ENCODE measurements at places on chromosomes 16 and 17.

DNA sequence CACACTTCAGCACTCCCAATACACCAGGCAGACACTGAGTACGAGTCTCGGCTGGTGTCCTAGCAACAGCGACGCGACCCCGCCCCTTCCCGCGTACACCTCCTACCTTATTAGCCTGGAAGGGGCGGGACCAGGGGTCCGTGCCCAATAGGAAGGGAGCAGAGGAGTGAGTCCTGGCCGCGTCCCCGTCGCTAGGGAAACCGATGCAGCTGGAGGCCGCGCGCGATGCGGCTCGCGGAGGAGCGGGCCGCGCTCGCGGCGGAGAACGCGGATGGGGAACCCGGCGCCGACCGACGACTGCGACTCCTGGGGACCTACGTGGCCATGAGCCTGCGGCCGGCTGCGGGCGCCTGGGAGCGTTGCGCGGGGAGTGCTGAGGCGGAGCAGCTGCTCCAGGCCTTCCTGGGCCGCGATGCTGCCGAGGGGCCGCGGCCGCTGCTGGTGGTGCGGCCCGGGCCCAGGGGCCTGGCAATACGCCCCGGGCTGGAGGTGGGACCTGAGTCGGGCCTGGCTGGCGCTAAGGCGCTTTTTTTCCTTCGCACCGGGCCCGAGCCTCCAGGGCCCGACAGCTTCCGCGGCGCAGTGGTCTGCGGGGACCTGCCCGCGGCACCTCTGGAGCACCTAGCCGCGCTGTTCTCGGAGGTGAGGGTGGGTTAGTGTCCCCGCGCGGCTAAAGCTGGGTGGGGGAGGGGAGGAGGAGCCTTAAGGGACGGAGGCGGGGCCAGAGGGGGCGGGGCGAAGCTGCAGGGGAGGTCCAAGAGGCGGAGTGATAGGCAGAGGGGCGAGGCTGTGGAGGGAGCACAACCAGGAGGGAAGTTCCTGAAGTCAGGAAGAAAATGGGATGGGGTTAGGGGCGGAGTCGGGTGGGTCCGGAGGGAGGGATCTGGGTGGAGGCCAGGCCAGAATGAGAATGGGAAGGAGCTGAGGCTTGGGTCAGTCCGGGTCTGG is at the start of gene DNAH9:
Gene DNAH9 (plus strand): TSS at position 197 of the 948 bp plus-strand sequence. CDS start 29 bp downstream, at position 226.
- peak; percentile 100 for DNase-seq

DNA sequence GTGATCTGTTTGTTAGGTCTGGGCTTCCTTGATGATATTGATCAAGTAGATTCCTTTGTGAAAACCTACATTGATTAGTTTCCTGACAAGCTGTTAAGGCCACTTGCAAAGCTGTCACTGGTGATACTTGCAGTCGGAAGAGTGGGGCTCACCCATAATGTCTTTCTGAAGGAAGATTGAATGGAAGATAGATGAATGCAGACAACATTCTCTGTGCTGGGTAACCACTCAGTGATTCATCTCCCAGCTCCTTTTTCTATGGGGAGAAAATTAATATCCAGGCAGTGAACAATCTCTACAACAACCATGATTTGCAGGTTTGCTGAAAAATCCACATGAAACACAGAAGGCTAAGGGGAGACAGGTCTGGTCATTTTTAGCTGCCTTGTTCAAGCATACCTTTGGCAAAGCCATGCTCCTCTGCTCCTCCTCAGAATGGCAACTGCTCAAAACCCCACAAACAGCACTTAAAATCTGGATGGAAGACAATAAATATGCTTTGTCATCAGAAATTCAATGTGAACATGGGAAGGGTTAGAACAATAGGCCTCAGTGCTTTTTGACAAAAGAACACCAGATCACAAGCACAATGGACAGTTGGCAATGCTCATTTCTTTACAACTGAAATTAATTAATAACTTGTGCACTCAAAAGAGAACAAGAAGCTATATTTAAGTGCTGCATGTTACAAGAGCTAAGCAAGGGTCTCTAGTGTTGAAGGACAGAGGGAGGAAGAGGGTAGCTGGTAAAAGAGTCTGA is 495.4 kb downstream of the TOX3 start:
- no peak for DNase-seq

DNA sequence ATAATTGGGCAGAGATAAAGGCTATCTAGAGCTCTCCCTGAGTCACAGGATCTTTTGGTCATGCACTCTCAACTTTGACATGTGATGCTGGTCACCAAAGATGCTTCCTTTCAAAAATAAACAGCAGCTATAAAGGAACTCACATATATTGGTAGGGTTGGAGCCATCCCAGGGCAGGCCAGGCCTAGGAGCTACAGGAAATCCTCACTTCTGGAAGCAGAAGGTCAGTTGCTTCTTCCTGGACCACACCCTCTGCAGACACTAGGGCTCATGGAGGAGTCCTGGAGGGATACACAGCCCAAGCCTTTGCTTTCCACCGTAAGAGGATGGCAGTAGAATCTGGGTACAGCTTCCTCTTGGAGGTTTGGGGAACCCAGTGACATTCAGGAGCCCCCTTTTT is 24.6 kb downstream of the SOST start:
- no peak for DNase-seq

DNA sequence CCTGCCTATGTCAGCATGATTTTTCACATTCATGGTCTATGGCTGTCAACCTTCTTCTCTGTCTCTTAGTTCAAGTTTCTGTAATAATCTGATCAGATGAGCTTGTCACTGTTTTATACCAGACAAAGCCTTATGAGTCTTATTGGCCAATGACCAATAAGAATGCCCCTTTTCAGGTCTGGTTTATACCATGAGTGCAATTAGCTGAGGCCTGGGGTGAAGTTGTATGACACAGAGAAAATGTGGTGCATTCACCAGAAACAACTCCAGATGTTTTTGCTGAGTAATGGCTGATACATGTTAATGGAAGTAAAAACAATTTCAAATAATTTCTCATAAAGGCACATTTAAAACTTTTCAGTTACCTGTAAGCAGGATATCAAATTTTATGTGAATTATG is 218.6 kb upstream of the CDH8 start:
- no peak for DNase-seq

DNA sequence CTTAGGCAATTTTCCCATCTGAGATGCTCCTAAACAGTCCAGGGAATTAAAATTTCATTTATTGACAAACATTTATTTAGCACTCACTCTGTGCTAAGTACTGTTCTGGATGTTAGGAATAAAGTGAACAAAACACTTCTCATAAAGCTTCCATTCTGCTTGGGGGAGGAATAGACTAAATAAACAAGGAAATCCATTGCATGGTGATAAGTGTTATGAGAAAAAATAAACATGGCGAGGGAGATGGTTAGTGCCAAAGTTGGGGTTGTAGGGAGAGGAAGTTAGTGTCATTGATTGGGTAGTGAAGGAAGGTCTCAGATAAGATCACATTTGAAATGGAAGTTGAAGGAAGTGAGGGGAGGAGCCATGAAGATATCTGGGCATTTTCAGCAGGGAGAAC is 72.2 kb upstream of the CES5A start:
- no peak for DNase-seq

DNA sequence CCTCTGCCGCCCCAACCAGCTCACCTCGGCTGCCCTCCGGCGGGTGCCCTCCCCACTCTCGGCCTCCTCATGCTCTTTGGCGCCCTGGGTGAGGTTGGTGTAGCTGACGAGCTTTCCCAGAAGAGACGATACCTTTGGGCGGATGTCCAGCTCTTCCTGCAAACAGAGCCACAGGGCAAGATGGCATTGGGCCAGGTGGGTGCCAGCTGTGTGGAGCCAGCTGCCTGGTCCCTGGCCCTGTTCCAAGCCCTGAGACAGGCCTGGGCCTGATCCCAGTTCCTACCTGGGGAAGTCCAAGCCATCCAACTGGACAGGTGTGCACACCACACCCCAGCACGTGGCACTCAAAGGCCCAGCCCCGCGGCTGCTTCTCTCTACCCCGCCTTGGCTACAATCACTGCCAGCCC is 6.9 kb downstream of the SLC12A4 start:
- DNase-seq: peak; percentile 70
